Gastrocnemius medialis (tissue), 4 donors: ENCODE measurements at places on chromosomes 5 and 9. TPM values are rescaled to one million over a fixed set of nuclear protein-coding genes. Genes with fewer than 3 reads are reported as not detected.
A peak's percentile ranks its signal among the peaks of the same experiment; 100 is the strongest.

DNA sequence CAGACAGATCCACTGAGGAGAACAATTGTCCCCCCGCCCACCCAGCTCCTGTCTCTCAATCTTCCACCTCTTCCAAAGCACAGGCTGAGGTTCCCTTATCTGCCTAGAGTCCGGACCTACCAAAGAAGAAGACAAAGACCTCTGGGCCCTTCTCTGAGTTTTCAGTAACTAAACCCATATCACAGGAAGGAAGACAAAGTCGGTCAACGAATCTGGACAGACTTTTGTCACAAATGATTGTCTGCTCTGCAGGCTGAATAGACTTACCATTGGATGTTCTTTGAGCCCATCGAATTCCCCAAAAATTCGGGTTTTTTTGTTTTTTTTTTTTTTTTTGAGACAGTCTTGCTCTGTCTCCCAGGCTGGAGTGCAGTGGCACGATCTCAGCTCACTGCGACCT is 58.0 kb downstream of the C9orf50 start:
- no peak for DNase-seq

DNA sequence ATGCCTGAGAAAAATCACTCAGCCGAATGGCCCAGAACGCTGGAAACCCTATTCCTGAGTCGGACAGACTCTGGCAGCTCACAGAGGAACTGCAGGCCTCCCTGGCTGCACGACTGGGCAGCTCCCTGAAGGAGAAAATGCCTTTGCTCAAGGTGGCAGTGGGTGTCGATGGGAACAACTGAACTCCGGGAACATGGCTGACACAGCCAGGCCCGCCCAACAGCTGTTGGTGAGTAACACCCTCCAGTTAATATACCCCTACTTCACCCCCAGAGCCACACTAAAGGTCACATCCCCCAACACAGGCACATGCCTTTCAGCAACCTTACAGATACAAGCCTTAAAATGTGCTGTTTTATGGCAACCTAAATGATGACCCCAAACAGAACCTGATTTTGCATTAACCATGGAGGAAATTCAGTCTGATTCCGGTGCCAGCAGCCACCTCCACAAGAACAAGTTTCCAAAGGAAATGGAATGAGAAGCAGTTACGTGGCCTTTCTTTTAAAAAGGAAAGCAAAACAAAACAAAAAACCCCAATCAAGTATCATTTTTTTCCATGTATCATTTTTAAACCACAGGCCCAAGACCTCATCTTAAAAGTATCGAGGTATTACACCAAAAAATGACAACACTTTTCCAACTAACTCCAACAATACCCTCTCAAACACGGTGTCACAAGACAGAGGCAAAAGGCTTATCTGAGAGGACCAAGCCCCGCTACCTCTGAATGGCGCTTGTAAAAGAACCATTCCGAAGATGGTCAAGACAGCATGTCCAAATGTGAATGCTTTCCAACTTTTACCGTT is 3.1 kb downstream of the KLF9 start:
- DNase-seq = peak; percentile 94

- DNase-seq = no peak
Measured at GRCh38 chr9:114774524-114774923, 31.3 kb downstream of the TNFSF15 start.

DNA sequence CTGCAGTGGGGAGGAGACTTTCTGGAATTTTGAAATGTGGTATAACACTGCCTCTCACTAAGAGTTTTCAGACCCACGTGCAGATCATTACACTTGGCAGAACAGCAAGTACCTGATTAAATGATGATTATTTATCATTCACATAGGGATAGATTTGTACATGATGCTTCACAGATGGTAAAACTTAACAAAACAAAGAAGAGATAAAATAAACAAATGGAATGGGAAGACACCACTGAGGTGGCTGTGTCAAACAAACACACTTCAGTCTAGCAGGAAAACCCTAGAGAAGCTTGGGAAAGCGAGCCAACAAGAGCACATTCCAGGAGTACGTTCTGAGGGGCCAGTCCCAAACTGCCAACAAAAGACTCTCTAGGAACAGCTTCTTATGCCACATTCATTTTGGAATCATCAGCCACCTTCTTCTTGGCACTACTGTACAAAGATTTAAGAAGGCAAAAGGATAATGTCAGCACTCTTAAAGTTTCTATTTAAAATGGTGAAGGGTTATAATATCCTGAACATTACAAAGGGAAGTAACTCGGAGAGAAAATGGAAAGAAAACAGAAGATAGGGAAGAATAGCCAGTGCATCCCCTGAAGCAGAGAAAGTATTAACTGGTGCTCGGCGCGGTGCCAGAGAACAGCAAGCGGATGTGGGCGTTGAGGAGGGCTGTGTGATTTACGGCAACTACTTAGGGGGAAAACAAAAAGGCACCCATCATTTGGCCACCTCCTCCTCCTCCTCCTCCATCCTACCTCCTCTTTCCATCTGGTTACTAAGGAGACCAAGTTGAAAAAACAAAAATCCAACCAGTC is 1.6 kb downstream of the MED27 start:
- DNase-seq = no peak

DNA sequence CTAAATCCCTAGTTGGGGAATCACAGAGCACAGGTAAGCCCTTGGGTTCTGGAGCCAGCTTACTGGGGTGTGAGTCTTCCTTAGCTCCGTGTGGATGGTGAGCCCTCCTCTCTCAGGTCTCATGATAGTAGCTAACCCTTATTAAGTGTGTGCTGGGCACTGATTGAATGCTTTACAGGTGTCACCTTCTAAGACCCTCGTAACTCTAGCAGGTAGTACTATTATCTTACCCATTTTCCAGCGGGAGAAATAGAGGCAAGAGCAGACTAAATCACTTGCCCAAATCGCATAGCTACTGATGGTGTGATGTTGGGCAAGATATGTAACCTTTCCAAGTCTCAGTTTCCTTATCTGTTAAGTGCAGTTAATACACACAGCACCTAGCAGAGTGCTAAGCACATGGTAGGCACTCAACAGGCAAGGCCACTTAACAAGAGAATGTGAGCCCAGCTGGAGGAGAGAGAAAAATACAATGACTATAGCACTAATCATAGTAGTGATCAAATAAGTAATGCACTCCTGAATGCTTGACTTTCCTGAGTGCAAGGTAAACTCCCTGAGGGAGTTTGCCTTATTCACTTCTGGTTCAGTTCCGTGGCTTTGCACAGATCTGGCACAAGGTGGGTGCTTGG is at the start of gene DCANP1:
DCANP1 (minus strand) TSS at position 51 of the 632 bp plus-strand sequence. CDS start 240 bp downstream, outside the sequence.
- DNase-seq = no peak

DNA sequence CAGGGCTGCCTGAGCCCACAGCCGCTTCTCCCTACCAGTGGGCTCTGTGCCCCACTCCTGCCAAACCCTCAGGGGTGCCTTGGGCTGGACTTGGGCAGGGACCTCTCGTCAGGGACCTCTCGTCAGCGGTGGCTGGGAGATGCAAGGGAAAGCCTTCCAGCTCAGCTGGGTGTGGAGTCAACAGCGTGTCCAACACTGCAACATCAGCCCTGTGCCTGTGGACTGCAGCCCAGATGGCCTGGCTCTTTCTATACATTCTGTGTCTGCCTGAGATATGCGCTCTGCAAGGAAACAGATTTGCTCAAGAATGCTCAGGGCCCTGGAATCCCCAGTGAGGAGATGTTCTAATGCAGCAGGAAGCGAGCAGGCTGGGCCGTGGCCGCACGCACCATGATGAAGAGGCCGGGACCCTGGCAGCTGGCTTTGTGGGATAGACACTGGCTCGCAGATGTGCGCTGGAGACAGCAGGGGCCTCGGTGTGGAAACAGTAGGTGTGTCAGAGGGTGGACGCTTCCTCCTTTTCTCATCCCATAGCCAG is 85.0 kb upstream of the COL5A1 start:
- DNase-seq = no peak

GRCh38 chr5:124262470-124262869 is 484.0 kb downstream of the ZNF608 start:
- no peak for DNase-seq

Gene ADGRD2
- not detected for total RNA-seq

GRCh38 chr5:35229076-35230037 is 930 bp downstream of the PRLR start:
- DNase-seq = no peak

Gene SLC28A3
- not detected for total RNA-seq

DNA sequence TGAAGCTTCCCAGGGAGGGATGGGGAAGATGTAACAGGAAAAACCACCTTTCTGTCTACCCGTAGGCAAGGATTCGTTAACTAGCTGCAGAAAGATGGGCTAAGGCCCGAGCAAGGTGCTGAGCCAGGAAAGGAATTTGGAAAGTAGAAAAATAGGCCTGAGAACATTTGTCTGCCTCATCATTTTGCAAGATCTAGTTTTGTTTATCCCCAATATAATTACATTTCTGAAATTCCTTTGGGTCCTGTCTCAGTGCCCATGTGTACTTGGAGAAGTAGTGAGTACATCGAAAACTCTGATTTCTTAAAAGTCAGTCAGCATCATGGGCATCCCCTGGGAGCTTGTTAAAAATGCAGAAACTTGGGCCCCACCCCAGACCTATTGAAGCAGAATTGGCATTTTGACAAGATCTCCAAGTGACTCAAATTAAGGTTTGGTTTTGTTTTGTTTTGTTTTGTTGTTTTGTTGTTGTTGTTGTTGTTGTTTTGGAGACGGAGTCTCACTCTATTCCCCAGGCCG is 52.1 kb upstream of the CEMIP2 start:
- no peak for DNase-seq

Gene FAM219A
- 37.1 TPM for total RNA-seq

Gene SPATA31D4
- total RNA-seq = not detected

Gene DCANP1
- total RNA-seq = not detected

Gene HTR1A
- not detected for total RNA-seq
